ENCODE measurements at places on chromosomes 16 and 17. TPM values are rescaled to one million over a fixed set of nuclear protein-coding genes. Genes with fewer than 3 reads are reported as not detected.
A peak's percentile ranks its signal among the peaks of the same experiment; 100 is the strongest.

- no peak for DNase-seq
Measured at GRCh38 chr16:78284326-78284725, 184.9 kb downstream of the WWOX start.

Gene KCNJ2
- 5.8 TPM for total RNA-seq

DNA sequence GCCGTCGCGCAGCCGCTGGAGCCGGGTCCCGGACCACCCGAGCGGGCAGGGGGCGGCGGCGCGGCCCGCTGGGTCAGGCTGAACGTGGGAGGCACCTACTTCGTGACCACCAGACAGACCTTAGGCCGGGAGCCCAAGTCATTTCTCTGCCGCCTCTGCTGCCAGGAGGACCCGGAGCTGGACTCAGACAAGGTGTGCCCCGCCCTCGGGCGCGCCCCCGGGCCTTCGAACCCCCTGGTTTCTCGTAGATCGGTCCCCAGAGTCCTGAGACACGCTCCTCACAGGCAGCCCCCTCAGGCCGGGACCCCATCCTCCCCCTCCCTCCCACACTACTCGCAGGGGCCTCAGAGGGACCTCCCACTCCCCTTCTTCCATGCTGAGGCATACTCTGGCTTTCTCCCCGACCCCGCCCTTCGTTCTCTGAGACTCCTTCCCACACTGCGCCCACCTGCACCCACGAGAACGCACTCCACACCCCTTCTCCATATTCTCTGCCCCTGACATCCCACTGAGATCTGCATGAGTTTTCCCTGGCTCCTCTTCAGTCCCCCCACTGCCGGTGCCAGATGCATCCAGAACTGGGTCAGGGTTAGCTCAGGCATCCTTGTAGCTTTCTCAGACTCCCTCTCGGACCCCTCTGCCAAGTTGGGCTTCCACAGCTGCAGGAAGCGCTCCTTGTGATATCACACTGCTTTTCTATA lies 523 bp downstream of the KCTD2 start:
- DNase-seq: no peak

Gene PDILT
- total RNA-seq: not detected

- DNase-seq: no peak
Measured at GRCh38 chr16:5490499-5490898, 392.9 kb upstream of the EEF2KMT start.

DNA sequence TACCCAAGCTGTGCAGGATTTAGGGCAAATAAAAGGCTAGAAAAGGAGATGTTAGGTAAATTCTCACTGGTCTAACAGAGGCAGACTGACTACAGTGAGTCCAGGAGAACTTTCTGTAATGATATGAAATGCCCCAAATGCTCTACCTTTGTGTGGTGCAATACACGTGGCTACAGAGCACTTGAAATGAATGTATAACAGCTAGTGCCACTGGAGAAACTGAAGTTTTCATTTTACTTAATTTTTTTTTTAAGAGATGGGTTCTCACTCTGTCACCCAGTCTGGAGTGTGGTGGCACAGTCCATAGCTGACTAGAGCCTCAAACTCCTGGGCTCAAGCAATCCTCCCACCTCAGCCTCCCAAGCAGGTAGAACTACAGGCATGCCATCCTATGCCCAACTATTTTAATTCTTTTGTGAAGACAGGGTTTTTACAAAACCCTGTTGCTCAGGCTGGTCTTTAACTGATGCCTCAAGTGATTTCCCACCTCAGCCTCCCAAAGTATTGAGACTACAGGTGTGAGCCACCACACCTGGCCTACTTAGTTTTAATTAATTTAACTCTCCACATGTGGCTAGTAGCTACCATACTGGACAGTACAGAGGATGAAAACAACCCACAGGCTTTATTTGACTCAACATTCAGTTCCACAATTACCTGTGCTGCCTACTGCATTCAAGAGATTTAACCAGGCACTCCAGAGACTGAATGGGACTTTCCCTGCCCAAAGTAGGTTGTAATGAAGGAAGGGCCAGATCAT lies 84.8 kb upstream of the PLEKHM1 start:
- no peak for DNase-seq

GRCh38 chr17:43125967-43126910 lies 1.1 kb upstream of the BRCA1 start:
- DNase-seq: no peak

- DNase-seq: no peak
Measured at GRCh38 chr16:27781195-27781524, 231.2 kb downstream of the KATNIP start.

GRCh38 chr17:18064053-18064452 lies 23.7 kb upstream of the DRG2 start:
- DNase-seq: no peak

DNA sequence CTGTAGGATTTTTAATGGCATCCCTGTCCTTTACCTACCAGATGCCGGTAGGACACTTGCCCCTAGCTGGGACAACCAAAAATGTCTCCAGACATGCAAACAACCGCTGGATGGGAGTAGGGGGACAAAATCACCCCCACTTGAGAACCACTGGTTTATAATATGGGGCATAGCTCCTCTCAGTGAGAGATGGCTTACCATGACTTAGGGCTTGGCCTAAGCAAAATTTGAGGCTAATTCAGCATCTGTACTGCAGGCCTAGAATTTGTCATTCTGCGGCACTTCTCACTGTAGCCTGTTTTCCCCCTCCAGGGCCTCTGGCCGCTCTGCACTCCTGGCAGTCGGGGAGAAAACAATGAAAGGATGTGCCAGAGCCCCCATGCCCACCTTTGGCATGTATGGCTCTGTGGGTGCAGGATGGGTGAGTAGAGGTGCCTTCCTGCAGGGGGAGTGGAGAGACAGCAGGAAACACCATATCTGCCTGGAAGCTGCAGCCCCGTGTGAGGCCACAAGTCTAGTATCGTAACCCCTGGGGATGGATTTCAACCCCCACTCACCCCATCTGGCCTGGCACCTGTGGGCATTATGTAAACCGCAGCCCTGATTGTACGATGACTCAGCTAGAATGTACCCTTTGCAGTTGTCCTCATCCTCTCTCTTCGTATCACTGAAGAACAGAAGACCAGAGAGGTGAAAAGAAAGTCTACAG lies 268.1 kb downstream of the SOX9 start:
- no peak for DNase-seq

- no peak for DNase-seq
Measured at GRCh38 chr16:20538181-20538580, 38.0 kb downstream of the ACSM2B start.

- peak; percentile 90 for DNase-seq
Measured at GRCh38 chr17:32142038-32142856, at the start of gene RHOT1. Gene RHOT1 (plus strand): TSS chr17:32142502. CDS start chr17:32142693, 191 bp downstream.

Gene MPP3
- total RNA-seq: 5.7 TPM

DNA sequence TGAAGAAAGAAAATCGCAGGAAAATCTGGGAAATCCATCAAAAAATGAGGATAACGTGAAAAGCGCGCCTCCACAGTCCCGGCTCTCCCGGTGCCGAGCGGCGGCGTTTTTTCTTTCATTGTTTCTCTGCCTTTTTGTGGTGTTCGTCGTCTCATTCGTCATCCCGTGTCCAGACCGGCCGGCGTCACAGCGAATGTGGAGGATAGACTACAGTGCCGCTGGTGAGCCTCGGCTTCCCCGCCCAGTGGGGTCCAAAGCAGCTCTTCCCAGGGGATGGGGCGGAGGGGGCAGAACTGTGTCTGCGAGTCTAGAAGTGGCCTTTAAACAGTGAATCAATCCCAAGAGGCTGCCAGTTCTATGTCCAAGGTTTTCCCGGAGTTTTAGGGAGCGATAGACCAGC lies 19.8 kb downstream of the FAM234A start:
- DNase-seq: no peak

DNA sequence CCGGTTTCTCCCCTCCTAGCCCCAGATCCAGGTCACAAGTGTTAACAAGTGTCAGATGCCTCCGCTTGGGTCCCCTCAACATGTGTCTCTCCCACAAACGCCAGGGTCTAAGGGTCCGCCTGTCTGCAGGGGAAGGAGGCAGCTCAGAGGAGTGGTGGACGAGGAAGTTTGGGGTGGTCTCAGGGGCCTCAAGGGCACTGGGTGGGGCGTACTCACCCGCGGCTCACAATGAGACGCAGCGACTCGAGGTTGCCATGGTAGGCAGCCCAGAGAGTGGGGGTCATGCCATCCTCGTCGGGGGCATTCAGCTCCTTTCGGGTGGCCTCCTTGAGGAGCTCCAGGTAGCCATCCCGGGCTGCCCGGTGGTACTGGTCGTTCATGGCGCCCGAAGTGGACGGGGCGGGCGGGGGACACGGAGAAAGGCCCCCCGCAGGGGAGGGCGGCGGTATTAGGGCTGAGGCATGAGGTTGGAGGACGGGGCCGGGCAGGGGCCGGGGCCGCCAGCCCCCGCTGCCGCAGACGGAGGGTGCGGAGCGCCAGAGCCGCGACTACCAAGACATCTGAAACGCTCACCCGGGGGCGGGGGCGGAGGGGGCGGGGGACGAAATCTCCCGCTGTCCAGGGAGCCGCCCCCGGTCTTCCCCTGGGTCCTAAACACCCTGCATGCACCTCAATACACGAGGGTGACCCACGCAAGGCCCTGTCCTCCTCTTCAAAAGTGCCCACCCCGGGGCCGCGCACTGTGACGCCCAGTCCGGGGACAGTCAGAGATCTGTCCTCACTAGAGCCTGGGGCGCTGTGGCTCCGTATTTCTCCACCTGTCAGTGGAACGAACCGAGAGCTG lies at the start of gene USH1G:
Gene USH1G (minus strand): TSS at position 562 of the 844 bp plus-strand sequence. CDS start 182 bp downstream, at position 380.
- no peak for DNase-seq

GRCh38 chr16:85359147-85359822 lies 247.0 kb upstream of the CIBAR2 start:
- DNase-seq: peak; percentile 34

GRCh38 chr17:50200457-50201275 lies 765 bp downstream of the COL1A1 start:
- DNase-seq: peak; percentile 82

GRCh38 chr17:4744999-4745969 lies 5.6 kb upstream of the CXCL16 start:
- no peak for DNase-seq

DNA sequence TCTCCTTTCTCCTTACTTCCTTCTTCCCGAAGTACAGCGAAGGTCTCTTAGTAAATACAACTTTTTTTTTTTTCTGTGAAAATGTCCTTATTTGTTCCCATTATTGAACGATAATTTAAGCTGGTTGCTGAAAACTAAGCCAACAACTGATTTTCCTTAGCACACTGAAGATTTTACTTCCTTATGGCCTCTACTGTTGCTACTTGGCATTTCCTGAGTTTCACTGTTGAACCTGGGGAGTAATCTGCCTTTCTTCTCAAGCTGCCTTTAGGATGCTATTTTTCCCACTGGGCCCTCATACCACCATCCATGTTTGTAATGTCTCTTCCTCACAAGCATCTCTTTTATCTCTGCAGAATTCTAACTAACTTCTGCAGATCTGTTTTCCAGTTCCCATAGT lies 26.1 kb downstream of the UBE2O start:
- no peak for DNase-seq

DNA sequence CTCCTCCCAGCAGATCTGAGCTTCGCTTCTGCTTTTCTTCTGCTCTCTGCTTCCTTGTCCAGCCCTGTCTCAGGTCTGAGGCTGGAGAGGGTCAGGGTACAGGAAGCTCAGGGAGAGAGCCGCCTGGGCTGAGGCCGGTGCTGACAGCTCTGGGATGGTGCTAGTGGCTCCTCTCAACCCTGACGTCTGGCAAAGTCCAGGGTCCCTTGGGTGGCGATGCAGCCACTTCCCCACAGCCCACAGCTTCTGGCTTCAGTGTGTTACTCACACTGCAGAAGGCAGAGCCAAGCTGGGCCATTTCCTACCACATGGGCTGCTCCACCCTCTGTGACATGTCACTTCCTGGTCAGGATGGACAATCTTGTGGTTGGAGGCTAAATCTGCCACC lies at the start of gene CD300C:
Gene CD300C (minus strand): TSS at position 273 of the 388 bp plus-strand sequence. CDS start 333 bp downstream, outside the sequence.
- no peak for DNase-seq

DNA sequence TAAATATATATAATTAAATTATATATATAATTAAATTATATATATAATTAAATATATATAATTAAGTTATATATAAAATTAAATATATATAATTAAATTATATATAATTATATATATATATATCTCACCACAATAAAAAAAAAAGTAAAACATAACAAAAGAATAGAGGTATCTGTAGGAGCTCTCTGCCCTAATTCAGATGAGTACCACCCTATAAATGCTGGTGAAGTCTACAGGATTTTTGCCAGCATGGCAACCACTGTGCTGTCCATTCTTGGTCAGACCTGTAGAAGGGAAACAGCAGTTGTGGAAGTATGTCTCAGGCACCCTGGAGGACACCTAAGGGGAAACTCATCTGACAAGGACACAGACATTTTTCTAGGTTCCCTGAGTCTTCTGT lies 259.7 kb downstream of the PRKCA start:
- DNase-seq: no peak

GRCh38 chr17:76889323-76889722 lies 21.1 kb downstream of the MGAT5B start:
- DNase-seq: no peak

DNA sequence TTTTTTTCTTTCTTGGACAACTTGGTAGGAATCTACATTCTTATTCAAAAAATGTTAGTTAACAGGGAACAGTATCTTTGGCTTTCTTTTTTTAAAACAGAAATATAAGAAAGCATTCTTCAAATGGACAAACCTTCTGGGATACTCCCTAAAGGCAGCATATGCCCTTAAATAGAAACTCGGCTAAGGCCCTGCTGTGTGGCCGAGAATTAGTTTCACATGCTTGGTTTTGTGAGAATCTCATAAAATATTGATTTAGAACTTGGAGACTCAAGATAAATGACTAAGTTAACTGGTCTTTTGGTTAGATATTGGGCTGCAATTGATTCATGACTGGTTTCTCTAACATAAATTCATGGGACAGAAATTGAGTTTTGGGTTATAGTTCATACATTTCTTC lies 359.9 kb upstream of the XYLT1 start:
- DNase-seq: no peak

Gene CDRT15L2
- not detected for total RNA-seq

Gene NOMO2
- 103 TPM for total RNA-seq

Gene ASGR2
- not detected for total RNA-seq

DNA sequence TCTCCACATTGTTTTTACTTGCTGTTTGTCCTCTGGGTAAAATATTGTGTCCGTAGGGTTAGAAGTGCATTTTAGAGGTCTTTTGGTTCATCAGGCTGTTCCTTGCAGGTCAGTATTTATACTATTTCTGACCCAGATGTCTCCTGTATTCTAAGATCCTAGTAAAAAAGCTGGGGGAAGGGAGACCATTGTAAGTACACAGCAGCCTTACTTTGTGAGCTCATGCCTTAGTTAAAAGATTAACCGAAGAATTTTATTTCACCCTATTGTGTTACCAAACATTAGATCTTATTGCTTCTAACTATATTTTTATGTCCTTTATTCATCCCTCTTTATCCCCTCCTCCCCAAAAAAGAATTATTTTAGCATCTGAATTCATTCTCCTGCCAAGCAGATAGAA lies 444.1 kb upstream of the RBFOX1 start:
- DNase-seq: no peak

- DNase-seq: no peak
Measured at GRCh38 chr16:63315229-63315628, 1279.0 kb upstream of the CDH8 start.

Gene CCDC92B
- total RNA-seq: not detected

Measured in IMR-90 (cell line).